ENCODE measurements at places on chromosomes 3 and 15.

GRCh38 chr3:126782536-126782935, 78.5 kb downstream of the CHCHD6 start:
- no peak for DNase-seq

GRCh38 chr3:23743141-23743784, 62.5 kb upstream of the UBE2E1 start:
- DNase-seq = no peak

GRCh38 chr15:32866454-32867312, 148.9 kb downstream of the GREM1 start:
- no peak for DNase-seq

- no peak for DNase-seq
These were observed 100.8 kb upstream of the NEDD4 start for GRCh38 chr15:56094171-56094570.

- no peak for DNase-seq
These were observed 90.6 kb downstream of the IQSEC1 start for GRCh38 chr3:12982619-12983101.

DNA sequence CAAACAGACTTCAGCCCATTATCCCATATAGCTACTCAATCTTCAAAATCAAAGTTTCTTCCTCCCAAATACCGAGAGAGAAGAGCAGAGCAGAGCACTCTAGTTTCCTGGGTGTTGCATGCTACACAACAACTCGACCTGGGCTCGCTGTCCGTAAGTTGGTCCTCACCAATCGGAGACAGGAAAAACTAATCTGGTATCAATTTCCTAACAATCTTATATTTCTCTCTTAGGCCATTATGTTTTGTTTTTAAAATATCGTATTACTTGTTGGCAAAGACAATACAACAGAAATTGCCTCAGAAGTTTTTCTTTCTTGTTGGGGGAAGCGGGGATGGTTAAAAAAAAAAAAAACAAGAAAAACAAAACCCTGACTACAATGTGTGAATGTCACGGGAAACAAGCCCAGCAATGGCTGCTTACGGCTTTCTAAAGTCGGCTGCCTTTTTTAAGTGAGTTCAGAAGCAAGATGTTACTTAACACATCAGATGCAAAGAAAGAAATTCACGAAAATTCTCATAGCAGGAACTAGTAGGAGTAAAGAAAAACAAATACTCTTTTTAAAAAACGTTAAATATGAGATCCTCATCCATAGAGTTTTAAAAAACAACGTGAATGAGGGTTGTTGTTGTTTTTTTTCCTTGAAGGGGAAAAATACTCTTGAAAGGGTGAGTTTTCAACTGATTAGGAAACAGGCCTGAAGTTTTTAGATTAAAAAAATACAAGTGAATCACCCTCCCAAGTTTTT, 1.9 kb downstream of the VGLL4 start:
- DNase-seq = no peak

DNA sequence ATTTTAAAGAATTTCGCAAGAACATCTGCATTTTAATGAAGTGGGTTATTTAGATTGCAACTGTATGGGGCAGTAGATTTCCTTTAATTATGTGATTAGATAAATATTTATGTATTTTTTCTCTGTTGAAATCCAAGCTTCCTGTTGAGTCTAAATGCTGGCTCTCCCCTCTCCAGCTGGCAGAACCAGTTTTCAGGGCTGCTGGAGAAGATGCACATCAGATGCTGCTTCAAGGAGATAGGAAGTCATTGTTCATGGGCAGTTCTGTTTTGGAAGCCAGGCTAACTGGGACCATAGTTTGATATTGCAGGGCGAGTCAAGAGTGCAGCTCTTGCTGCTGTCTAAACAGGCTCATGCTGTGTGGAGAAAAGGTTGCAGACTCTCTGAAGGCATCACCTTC, 97.4 kb downstream of the SLC9A9 start:
- DNase-seq = no peak

GRCh38 chr3:42652251-42652610, 1.3 kb upstream of the ZBTB47 start:
- DNase-seq = no peak

DNA sequence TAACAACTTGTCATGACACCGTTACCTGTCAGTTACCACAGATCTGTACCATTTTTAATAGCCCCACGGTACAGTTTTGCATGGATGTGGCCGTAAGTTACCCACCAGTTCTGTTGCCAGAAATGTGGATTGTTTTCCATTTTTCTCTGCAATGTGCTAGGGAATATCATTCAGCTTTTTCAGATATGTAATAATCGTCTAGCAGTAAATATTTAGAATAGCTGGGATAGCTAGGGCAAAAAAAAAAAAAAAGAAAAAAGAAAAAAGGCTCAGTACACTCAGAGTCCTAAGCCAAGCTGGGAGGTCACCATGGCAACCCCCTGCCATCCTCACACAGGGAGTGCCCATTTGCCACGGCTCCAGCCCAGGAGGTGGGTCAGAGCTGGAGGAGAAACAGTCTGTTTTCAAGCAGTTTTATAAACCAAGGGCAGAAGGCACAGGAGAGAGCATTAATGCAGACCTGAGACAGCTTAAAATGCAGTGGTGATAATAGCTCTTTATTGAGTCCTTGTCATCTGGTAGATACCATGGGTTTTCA, 25.2 kb downstream of the PAQR5 start:
- DNase-seq = no peak

DNA sequence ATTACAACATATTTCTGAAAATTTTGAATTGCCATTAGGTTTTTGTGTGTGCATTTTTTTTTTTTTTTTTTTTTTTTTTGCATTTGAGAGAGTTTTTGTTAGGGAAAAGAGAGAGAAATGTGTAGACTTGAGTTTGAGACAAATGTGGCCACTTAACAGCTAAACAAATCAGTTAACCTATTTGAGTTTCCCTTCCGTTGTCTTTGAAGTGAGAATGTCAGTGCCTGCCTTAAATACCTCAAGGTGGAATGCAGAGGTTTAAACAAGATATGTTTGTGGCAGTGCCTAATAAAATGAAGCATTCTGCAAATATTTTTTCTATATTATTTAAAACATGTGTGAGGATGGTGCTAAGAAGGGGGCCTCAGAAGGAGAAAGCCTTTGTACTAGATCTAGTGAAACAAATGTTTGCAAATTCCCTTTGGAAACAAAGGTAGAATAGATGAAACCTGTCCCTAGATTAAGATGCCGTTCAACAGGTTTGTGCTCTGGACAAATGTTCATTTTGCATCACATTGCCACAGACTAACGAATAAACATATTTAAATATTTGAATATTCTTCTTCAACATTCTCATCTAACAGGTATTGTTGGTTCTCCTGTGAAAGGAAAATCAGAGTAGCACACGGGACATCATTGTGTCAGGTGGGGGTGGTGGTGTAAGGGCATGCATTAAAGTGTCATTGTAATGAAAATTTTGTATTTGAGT, 80.7 kb downstream of the SATB1 start:
- DNase-seq = no peak

- DNase-seq = no peak
These were observed 33.8 kb downstream of the SETMAR start for GRCh38 chr3:4336850-4337546.

DNA sequence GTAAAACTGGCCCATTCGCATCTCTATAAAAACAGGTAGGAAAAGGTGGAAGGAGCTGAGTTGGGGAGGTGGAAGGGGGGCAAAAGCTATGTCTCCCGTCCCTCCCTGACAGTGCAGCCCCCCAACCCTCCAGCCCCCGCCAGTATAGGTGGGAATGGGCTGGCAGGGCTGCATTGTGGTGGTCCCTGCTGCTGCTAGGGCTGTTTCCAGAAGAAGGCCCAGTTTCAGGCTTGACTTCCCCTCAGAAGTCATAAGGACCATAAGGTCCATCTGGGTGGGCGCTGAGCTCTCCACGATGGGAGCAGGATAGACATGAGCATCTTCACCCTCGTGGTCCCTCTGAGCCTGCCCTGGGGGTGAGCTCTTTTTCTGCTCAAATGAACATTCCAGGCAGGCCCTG, 44.2 kb downstream of the APBA2 start:
- DNase-seq = no peak

DNA sequence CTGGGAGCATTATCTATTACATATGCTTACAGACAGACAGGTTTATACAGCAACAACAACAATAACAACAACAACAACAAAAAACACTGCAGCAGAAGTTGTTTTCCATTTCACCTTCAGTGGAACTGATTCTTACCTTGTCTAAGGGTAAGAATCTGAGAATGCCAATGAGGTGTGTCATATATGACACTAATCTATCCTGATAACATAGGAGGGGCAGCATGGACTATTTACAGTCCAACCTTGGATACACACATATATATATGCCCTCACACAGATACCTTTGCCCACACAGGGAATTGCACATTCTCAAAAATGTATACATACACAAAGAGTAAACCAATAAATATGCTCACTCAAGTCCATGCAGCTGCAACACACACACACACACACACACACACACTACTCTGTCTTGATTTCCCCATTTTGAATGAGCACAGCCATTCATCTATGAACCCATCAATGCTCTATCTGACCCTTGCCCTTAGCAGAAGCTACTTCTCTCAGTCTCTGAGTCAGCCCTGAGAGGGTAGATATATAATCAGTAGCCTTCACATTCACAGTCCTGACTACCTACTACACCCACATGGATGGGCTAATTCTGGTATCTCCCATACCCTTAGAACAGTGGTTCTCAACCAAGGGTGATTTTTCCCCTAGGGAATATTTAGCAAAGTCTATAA, 9.7 kb upstream of the TRANK1 start:
- no peak for DNase-seq

DNA sequence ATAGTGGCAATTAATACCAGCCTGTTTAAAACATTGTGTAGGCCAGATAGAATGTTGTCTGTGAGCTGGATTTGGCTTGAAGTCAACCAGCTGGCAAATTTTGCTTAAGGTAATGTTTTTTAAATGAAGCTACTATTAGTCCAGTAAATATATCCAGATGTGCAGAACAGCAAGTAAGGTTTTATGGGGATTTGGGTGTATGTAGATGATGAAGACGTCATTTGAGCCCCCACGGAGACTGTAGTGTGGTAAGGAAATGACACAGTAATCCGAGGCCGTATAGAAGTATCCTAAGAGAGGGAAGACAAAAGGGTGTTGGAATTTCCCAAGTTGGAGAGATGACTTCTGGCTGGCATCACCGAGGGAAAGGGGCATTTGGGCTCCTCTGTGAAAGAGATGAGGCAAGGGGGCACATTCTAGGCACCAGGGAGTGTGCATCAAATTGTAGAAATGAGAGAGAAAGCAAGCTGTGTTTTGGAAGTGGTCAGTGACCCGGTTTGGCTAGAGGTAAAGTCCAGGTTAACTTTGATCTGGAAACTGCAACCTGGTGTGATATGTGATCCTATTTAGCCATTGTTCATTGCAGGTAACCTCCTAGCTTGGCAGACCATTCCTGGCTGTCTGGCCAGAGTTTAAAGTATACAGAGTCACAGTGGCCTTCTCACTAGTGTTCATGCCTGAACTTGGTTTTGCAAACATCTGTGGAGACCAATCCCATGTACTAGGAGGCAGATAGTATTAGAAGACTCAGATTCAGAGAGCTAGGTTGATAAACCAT, 104.2 kb downstream of the ITPR1 start:
- no peak for DNase-seq

DNA sequence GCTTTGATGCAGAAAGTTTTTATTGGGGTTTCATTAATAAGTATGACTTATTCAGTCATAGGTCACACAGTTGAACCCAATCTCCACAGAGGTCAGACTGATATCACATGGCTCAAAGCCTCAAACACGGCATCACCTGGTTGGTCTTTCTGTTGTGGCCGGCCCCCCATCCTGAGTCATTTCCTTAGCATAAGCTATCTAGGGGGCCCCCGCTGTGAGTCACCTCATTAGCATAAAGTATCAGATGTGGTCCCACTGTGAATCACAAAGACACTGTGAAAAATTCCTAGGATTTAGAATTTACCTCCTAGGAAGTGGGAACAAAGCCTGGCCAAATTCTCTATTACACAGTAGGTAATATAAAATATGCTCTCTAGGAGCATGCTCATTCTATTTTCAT, 502.2 kb downstream of the PYDC2 start:
- no peak for DNase-seq

GRCh38 chr3:11204697-11205348, 50.5 kb downstream of the HRH1 start:
- DNase-seq = no peak

DNA sequence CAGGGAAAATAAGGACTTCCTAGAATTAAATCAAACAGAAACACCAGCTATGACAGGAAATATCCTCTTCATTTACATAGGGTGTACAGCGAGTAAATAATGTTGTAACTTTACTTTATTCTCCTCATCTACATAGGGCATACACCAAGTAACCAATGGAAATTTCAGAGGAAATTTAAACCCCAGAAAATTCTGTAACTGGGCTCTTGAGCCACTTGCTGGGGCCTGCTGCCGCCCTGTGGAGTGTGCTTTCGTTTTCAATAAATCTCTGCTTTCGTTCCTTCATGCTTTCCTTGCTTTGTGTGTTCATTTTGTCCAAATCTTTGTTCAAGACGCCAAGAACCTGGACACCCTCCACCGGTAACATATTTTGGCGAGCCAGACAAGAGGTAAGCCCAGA, 990.4 kb upstream of the CADM2 start:
- DNase-seq = no peak

GRCh38 chr15:69974321-69974720, 123.4 kb downstream of the TLE3 start:
- no peak for DNase-seq

DNA sequence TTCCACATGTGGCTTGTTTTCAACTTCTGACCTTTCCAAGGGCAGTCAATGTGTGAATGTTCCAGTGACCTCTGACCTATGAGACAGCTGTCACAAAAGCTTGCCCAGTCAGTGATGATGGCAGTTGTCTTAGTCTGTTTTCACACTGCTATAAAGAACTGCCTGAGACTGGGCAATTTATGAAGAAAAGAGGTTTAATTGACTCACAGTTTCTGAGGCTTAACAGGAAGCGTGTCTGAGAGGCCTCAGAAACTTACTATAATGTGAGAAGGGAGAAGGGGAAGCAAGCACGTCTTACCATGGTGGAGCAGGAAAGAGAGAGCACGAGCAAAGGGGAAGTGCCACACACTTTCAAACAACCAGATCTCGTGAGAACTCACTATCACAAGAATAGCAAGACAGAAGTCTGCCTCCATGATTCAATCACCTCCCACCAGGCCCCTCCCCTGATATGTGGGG, 95.6 kb downstream of the ECT2 start:
- DNase-seq = no peak

DNA sequence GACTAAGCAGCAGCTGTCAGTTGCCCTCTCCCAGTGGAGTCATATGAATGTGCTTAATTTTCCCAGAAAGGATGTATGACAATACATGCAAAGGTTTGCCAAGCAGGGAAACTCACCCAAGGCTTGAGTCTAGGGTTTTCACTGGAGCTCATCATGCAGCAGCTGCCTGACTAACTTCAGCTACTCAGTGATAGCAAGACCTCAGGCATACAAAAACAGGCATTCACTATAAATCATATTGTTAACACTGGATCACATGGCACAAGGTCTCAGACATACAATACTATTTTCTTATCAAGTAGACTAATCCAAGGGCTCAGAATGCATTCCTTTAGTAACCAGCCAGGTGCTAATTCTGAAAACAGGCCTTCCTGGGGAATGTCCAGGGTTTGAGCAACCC, 85.0 kb upstream of the STAC start:
- DNase-seq = no peak

All from uterus (tissue), 4 donors.